H9 (cell line): ENCODE measurements at places on chromosomes 5 and 9. TPM values are rescaled to one million over a fixed set of nuclear protein-coding genes. Genes with fewer than 3 reads are reported as not detected.
A peak's percentile ranks its signal among the peaks of the same experiment; 100 is the strongest.

TMEM174 gene
- not detected in 2 replicates for total RNA-seq

- DNase-seq, result no peak
These were observed 30.9 kb downstream of the CEMIP2 start for GRCh38 chr9:71737455-71737854.

- no peak for DNase-seq
These were observed 118.8 kb upstream of the VLDLR start for GRCh38 chr9:2502760-2503159.

DNA sequence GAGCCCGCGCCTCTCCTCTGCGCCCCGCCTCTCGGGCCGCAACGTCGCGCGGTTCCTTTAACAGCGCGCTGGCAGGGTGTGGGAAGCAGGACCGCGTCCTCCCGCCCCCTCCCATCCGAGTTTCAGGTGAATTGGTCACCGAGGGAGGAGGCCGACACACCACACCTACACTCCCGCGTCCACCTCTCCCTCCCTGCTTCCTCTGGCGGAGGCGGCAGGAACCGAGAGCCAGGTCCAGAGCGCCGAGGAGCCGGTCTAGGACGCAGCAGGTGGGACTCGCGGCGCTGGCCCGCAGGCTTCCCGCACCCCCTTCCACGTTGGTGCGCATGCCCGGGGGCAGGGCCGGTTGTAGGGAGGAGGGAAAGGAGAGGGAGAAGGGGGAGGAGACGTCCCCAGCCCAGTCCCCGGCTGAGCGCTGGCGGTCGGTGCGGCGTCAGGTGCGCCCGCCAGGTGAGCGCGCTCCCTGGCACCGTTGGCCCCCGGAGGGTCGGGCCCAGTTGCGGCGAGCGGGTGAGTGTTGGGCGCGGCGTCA is at the start of gene OCLN:
Gene OCLN (plus strand): TSS at position 400 of the 532 bp plus-strand sequence. CDS start 11,455 bp downstream, outside the sequence.
- DNase-seq, result peak; percentile 94
